Upper lobe of right lung (tissue), 1 donor: ENCODE measurements at places on chromosomes 2 and 18. TPM values are rescaled to one million over a fixed set of nuclear protein-coding genes. Genes with fewer than 3 reads are reported as not detected.

DNA sequence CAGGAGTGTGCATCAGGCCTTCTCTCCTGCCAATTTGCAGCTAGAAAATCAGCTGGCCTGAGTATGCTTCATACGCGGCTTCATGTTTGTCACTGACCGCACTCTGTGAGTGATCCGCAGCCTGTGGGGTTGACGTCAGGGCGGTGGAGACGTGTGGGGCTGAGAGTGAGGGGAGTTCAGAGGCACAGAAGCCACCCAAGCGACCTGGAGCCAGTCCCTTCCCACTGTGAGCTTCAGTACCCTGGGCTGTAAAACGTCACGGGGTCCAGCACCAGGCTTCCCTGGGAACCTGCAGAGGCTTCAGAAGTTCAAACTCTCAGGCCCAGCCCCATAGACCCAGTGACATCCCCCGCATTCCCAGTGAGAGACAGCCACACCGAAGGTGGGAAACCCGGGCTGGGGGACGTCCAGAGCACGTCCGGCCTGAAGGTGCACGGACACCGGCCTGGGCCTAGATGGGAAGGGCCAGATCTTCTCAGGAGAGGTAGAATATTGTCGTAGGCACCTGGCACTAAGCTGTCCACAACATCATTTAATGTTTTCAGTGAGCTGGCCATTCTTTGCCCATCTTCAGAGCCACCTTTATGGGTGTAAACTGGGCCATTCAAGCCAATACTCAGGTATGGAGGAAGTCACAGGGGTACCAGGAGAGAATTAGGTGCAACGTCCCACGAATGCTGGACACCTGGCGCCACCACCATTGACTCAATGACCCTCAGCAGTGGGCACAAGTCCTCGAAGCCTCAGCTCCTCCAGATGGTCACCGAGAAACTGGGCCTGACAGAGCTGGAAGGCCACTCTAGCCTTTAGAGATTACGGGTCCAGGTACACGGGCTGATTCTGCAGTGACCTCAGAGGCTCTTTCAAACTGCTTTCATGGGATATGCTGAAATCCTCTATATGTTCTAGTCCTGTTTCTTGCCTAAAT, 235.6 kb upstream of the MYT1L start:
- H3K27ac ChIP-seq, result no peak overlapping the region
- no peaks in the 10 kb centered on the region for H3K4me1 ChIP-seq
- no peaks in the 10 kb centered on the region for H3K36me3 ChIP-seq
- DNase-seq, result no peak
- no peaks in the 10 kb centered on the region for H3K27me3 ChIP-seq

DNA sequence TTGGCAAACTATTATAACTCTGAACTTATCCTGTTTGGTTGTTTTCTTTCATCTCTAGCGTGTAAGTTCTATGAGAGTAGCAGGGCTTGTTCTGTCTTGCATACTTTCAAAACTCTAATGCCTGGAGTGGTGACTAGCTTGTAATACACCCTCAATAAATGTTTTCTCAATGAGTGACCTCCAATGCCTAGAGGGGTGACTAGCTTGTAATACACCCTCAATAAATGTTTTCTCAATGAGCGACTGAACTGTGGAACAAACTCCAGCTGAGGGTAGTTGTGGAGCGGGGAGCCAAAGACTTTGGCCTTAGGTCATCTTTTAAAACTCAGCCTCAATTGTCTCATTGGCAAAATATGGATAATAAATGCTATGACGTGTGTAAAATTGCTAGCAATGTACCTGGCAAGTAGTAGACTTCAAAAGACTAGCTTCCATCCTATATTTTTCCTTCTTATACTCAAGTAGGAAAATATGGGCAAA, 1.8 kb downstream of the GPD2 start:
- no peak for DNase-seq
- H3K27ac ChIP-seq, result no peak overlapping the region

GRCh38 chr2:160406591-160407392, 86.8 kb downstream of the RBMS1 start:
- peak overlapping the region; percentile 79 for H3K4me3 ChIP-seq
- peak overlapping the region; percentile 96 for H3K27ac ChIP-seq
- no peaks in the 10 kb centered on the region for H3K36me3 ChIP-seq
- H3K4me1 ChIP-seq, result peaks cover 70% of the 10 kb centered on the region
- no peaks in the 10 kb centered on the region for H3K27me3 ChIP-seq

GRCh38 chr2:120091436-120091835, 78.6 kb downstream of the EPB41L5 start:
- H3K36me3 ChIP-seq, result peaks cover 24% of the 10 kb centered on the region
- H3K27me3 ChIP-seq, result no peaks in the 10 kb centered on the region
- H3K4me1 ChIP-seq, result no peaks in the 10 kb centered on the region
- no peak overlapping the region for H3K4me3 ChIP-seq
- H3K27ac ChIP-seq, result no peak overlapping the region
- no peak for DNase-seq

DNA sequence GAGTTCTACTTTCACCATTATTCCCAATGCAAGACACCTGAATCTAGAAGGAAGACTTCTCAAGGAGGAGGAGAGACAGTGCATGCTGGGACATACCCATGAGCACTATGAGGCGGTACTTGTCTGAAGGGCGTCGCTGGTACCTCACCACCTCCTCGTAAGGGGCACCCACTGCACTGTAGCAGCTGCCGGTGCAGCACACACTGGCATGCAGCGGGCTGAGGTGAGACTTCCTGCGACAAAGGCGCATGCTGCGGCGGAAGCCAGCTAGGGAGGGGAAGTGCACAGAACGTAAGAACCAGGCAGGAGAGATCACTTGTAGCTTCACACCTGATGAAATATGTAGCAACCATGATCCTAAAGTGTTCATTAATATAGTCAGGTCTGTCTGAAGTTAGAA, 12.8 kb upstream of the TMEM237 start:
- DNase-seq, result no peak
- no peak overlapping the region for H3K27ac ChIP-seq
- H3K4me1 ChIP-seq, result no peaks in the 10 kb centered on the region
- no peaks in the 10 kb centered on the region for H3K27me3 ChIP-seq
- H3K36me3 ChIP-seq, result no peaks in the 10 kb centered on the region

- DNase-seq, result no peak
- H3K4me3 ChIP-seq, result no peak overlapping the region
- no peaks in the 10 kb centered on the region for H3K27me3 ChIP-seq
- no peaks in the 10 kb centered on the region for H3K4me1 ChIP-seq
Measured at GRCh38 chr2:101197814-101198213, 46.6 kb upstream of the TBC1D8 start.

GRCh38 chr2:122815120-122815519, 1059.7 kb downstream of the TSN start:
- no peak overlapping the region for H3K27ac ChIP-seq
- H3K4me3 ChIP-seq, result no peak overlapping the region
- DNase-seq, result no peak
- H3K27me3 ChIP-seq, result no peaks in the 10 kb centered on the region

GRCh38 chr18:37533647-37534584, 31.7 kb downstream of the CELF4 start:
- H3K27ac ChIP-seq, result no peak overlapping the region
- H3K4me1 ChIP-seq, result no peaks in the 10 kb centered on the region
- no peak for DNase-seq
- peaks cover 21% of the 10 kb centered on the region for H3K27me3 ChIP-seq
- H3K4me3 ChIP-seq, result no peak overlapping the region
- H3K36me3 ChIP-seq, result no peaks in the 10 kb centered on the region

- H3K27me3 ChIP-seq, result peaks cover 8% of the 10 kb centered on the region
- no peaks in the 10 kb centered on the region for H3K4me1 ChIP-seq
- H3K27ac ChIP-seq, result no peak overlapping the region
- no peaks in the 10 kb centered on the region for H3K36me3 ChIP-seq
- no peak overlapping the region for H3K4me3 ChIP-seq
- DNase-seq, result no peak
Measured at GRCh38 chr2:149307014-149307413, 23.4 kb upstream of the LYPD6 start.

- H3K27ac ChIP-seq, result no peak overlapping the region
- no peak overlapping the region for H3K4me3 ChIP-seq
- DNase-seq, result no peak
- H3K4me1 ChIP-seq, result peaks cover 29% of the 10 kb centered on the region
Measured at GRCh38 chr2:170712653-170713542, 2.2 kb upstream of the SP5 start.

- no peak for DNase-seq
- H3K4me1 ChIP-seq, result no peaks in the 10 kb centered on the region
- H3K27me3 ChIP-seq, result peaks cover 5% of the 10 kb centered on the region
- H3K27ac ChIP-seq, result no peak overlapping the region
- no peaks in the 10 kb centered on the region for H3K36me3 ChIP-seq
Measured at GRCh38 chr2:236512267-236512666, 57.4 kb upstream of the ACKR3 start.

DNA sequence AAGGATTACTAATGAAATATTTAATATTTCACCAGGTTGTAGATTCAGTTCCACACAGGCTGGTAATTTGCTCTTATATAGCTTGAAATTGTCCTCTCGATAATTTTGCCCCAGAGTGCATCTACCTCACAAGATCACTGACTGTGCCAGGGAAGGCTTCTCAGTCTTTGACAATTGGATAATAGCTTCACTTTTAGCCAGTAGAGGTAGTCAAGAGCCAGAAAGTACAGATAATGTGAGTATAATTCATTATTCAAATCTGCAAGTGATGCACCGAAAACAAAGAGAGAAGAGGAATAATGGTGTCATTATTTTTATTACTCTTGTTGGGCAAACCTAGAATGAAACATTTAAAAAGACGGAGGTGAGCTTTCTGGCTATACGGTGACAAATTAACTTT, 292.8 kb downstream of the EN1 start:
- DNase-seq, result no peak
- H3K4me1 ChIP-seq, result no peaks in the 10 kb centered on the region

- no peak overlapping the region for H3K4me3 ChIP-seq
- H3K27me3 ChIP-seq, result no peaks in the 10 kb centered on the region
- DNase-seq, result no peak
- no peaks in the 10 kb centered on the region for H3K4me1 ChIP-seq
- no peak overlapping the region for H3K27ac ChIP-seq
- no peaks in the 10 kb centered on the region for H3K36me3 ChIP-seq
Measured at GRCh38 chr2:142742371-142743214, 134.9 kb upstream of the KYNU start.

- no peaks in the 10 kb centered on the region for H3K27me3 ChIP-seq
- no peaks in the 10 kb centered on the region for H3K4me1 ChIP-seq
- no peak for DNase-seq
- no peaks in the 10 kb centered on the region for H3K36me3 ChIP-seq
- no peak overlapping the region for H3K4me3 ChIP-seq
Measured at GRCh38 chr2:204725693-204726360, 180.6 kb downstream of the PARD3B start.

DNA sequence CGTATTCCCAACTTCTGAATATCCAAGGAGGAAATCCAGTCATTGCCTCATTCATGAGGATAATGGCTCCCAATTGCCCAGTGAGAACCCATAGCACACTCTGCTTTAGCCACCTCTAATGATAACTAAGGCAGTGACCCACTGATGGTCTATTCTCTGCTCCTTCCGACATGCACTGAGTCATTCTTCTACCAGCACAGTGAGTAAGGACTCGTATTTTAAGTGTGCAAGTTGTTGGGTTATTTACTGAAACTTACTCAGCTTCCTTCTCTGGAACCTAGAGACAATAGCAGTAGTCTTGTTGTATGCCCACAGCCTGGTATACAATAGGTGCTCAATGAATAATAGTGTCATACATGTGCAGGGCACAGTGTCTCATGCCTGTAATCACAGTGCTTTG, 81.1 kb upstream of the ZNF397 start:
- H3K4me1 ChIP-seq, result no peaks in the 10 kb centered on the region
- H3K36me3 ChIP-seq, result no peaks in the 10 kb centered on the region
- H3K27ac ChIP-seq, result no peak overlapping the region
- no peaks in the 10 kb centered on the region for H3K27me3 ChIP-seq
- H3K4me3 ChIP-seq, result no peak overlapping the region
- no peak for DNase-seq

- no peak overlapping the region for H3K4me3 ChIP-seq
- no peaks in the 10 kb centered on the region for H3K36me3 ChIP-seq
- DNase-seq, result no peak
- no peak overlapping the region for H3K27ac ChIP-seq
- H3K4me1 ChIP-seq, result no peaks in the 10 kb centered on the region
Measured at GRCh38 chr2:236501026-236501425, 68.6 kb upstream of the ACKR3 start.

DNA sequence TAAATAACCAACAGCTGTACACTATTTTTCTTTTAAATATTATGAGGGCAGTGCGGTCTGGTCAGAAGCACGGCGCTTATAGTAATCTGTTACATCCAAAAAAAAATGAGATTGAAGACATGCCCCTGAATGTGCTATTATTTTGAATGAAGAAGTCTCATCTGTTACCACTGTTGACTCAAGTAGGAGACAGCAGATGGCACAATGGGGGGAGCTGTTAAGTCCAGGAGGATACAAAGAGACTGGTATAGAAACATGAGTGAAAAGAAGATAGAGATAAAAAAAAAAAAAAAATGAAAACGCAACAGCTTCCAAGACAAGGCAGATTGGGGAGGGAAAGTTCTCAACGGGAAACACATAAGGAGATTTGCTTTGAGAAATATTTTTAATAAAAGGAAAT, 425.5 kb upstream of the PKDCC start:
- no peak overlapping the region for H3K4me3 ChIP-seq
- H3K4me1 ChIP-seq, result no peaks in the 10 kb centered on the region
- H3K27me3 ChIP-seq, result no peaks in the 10 kb centered on the region
- no peak for DNase-seq
- H3K36me3 ChIP-seq, result no peaks in the 10 kb centered on the region

DNA sequence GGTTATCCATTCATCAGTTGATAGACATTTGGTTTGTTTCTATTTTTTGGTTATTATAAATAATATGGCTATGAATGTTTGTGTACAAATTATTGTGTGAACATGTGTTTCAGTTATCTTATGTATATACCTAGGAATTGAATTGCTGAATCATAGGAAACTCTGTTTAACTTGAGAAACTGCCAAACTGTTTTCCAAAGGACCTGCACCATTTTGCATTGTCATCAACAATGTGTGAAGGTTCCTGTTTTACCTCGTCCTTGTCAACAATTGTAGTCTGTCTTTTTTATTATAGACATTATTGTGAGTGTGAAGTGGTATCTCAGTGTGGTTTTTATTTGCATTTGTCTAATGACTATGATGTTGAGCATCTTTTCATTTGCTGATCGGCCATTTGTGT, 17.1 kb downstream of the PDK1 start:
- no peak overlapping the region for H3K4me3 ChIP-seq
- H3K36me3 ChIP-seq, result peaks cover 19% of the 10 kb centered on the region
- no peaks in the 10 kb centered on the region for H3K4me1 ChIP-seq
- no peak for DNase-seq
- H3K27me3 ChIP-seq, result no peaks in the 10 kb centered on the region
- no peak overlapping the region for H3K27ac ChIP-seq

Gene RAB1A
- total RNA-seq, result 151 TPM

Gene HRH4
- 1.7 TPM for total RNA-seq

Gene DSC2
- 17.2 TPM for total RNA-seq

Gene RSAD2
- 25.7 TPM for total RNA-seq

Gene KRTCAP3
- 22.5 TPM for total RNA-seq

Gene EN1
- total RNA-seq, result not detected

Gene NEU2
- total RNA-seq, result not detected

Gene KLHL41
- total RNA-seq, result 0.61 TPM

Gene VPS54
- total RNA-seq, result 27.0 TPM

Gene GLB1L
- 10.0 TPM for total RNA-seq

Gene HOXD1
- 4.1 TPM for total RNA-seq

Gene SLC19A3
- total RNA-seq, result 31.8 TPM

Gene ATP9B
- 43.9 TPM for total RNA-seq

Gene HEATR5B
- 23.1 TPM for total RNA-seq

Gene TDRD15
- total RNA-seq, result not detected

Gene PLGLB2
- 2.4 TPM for total RNA-seq

Gene TMEM37
- 23.8 TPM for total RNA-seq

Gene GPN1
- total RNA-seq, result 23.4 TPM

Gene REG3G
- not detected for total RNA-seq

Gene BOLL
- total RNA-seq, result not detected
